Head of caudate nucleus (tissue), 42 donors: ENCODE measurements at places on chromosomes 4 and X.

GRCh38 chr4:184163813-184164212 lies 53.9 kb downstream of the ENPP6 start:
- peak; percentile 65 for DNase-seq

DNA sequence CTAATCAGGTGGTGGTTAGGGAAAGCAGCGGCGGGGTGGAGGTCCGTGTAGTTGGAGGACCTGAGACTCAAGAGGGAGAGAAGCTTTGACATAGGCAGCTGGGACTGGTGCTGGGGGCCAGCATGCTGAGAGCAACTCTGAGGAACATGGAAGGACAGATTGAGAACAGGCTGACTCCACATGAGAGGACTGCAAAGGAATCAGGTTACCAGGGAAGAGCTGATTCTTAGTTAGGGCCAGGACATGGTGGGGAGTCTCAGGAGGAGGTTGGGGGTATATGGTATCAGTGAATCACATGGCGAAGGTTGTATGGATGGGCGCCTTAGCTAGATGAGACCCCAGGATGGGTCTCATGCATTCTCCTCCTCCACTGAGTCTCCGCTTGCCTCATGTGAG lies 264.0 kb upstream of the BOD1L1 start:
- DNase-seq: no peak

- no peak for DNase-seq
These were observed 59.8 kb downstream of the ZNF711 start for GRCh38 chrX:85303544-85303943.

DNA sequence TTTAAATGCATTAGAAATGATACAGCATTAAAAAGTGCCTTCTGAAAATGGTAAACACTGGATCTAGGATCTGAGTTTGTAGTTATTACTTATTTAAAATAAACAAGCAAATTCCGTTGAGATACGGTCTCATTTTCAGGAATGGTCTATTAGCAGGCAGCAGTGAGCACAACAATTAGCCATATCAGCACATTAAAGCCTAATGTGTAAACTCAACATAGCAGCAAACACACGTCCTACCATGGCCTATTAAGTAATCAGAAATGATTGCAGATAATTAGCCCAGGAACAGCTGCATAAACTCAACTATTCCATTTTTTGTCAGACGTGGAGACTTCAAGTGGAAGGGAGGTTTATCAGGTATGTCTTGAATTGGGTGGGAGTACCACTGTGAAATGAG lies 61.8 kb downstream of the NEIL3 start:
- DNase-seq: no peak
